Left cardiac atrium (tissue), 4 donors: ENCODE measurements at places on chromosomes 1 and 21. TPM values are rescaled to one million over a fixed set of nuclear protein-coding genes. Genes with fewer than 3 reads are reported as not detected.

HSPA6 gene
- 2.8 TPM for total RNA-seq

SPRR3 gene
- not detected for total RNA-seq

L1TD1 gene
- total RNA-seq: 0.34 TPM

OR2T33 gene
- not detected for total RNA-seq

PARP1 gene
- 61.1 TPM for total RNA-seq

EVA1B gene
- total RNA-seq: 16.7 TPM

PPOX gene
- 16.3 TPM for total RNA-seq

TIE1 gene
- total RNA-seq: 23.1 TPM

SH3D21 gene
- total RNA-seq: 2.5 TPM

CFHR5 gene
- not detected for total RNA-seq

ADORA1 gene
- 19.9 TPM for total RNA-seq

NUF2 gene
- total RNA-seq: 0.26 TPM

PTPRC gene
- total RNA-seq: 11.0 TPM

LRRC8C gene
- total RNA-seq: 8.4 TPM

LCE1E gene
- not detected for total RNA-seq

KCNQ4 gene
- 1.4 TPM for total RNA-seq

AMPD1 gene
- not detected for total RNA-seq

AKT3 gene
- 27.6 TPM for total RNA-seq
